T-helper 1 cell (primary cell): ENCODE measurements at places on chromosomes 1 and 21.

- no peak for DNase-seq
These were observed 61.4 kb upstream of the BARHL2 start for GRCh38 chr1:90778486-90778885.

DNA sequence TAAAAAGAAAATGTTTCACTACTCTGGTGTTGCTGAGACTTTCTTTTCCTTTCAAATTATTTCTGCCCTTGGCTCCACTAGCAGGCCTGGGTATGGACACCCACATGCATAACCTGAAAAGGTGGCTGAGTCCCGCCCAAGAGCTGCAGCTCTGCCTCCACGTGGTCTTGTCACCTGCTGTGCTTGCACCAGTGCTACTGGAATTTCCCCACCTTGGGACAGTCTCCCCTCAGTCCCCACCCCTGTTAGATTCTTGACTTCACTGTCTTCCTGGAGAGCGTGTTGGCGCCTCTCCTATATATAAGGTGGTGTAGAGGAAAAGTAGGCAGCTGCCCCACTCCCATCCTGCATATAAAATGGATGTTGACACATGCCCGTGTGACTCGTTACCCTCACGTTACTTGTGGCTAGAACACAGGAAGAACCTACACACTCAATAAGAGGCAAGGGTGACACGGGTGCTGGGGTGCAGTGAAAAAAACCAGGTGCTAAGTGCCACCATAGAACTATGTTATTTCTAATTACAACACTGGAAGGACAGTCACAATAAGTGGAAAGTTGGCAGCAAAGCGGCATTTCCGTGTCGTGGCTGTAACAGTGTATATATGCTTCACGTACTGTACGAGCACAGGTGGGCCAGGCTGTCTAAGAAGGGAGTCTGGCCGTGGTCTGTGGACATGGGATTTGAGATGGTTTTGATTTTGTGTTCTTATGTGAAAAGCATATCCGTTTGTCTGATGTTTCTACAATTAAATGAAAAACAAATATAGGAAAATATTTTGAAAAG is 61.0 kb downstream of the POFUT2 start:
- no peak for DNase-seq

DNA sequence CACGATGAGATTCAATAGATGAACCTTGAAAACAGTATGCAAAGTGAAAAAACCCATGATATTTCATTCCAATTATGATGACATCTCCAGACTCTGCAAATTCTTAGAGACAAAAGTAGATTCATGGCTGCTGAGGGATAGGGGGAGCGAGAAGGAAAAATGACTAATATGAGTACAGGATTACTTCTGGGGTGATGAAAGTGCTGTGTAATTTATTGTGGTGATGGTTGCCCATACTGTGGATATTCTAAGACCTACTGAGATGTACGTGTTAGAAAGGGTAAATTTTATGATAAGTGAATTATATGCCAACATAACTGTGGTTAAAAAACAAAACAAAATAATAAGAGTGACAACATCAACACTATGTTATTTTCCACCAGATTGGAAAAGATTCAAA is 18.9 kb upstream of the RGS7 start:
- DNase-seq: no peak

GRCh38 chr1:41330588-41331545 is 30.4 kb upstream of the FOXO6 start:
- no peak for DNase-seq

DNA sequence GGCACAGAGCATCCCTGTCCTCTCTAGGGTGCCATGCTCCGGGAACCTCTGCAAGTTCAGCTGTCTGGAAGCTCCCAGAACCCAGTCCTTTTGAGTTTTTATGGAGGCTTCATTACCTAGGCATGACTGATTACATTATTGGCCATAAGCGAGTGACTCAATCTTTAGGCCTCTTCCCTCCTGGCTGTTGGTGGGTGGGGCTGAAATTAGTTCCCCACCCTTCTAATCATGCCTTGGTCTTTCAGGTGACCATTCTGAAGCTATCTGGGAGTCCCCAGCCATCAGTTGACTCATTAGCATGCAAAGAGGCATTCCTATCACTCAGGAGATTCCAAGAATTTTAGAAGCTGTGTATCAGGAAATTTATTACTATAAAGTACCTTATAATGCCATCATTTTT is 46.6 kb downstream of the WLS start:
- no peak for DNase-seq

DNA sequence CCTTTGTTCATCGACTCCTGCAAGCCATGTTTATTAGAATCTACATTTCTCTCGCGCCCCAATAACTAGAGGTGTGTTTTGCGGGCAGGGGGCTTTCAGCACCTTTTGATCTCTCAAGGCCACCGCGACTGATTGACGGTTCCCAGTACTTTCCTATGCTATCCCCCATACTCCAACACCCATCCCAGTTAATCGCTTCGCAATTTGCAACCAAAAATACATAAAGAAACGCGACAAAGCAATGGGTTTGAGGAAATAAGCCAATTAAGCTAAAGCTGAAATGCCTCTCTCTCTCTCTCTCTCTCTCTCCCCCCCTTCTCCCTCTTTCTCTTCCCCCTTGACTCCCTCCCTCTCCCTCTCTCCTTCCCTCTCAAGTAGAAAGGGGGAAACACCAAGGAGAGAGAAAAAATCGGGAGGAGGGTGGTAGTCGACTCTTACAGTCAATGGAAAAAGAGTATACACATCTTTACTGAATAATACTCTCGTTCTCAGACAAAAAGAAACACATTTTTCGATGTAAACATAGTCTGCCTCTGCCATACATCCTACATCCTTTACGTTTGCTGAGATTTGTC is 128.0 kb upstream of the DPYD start:
- DNase-seq: no peak

- DNase-seq: no peak
These were observed 45.8 kb downstream of the TTC39A start for GRCh38 chr1:51284487-51284954.
